ENCODE measurements at places on chromosomes 1 and 21.

GRCh38 chr21:44967082-44968047 is 27.5 kb downstream of the SLX9 start:
- DNase-seq, result no peak

DNA sequence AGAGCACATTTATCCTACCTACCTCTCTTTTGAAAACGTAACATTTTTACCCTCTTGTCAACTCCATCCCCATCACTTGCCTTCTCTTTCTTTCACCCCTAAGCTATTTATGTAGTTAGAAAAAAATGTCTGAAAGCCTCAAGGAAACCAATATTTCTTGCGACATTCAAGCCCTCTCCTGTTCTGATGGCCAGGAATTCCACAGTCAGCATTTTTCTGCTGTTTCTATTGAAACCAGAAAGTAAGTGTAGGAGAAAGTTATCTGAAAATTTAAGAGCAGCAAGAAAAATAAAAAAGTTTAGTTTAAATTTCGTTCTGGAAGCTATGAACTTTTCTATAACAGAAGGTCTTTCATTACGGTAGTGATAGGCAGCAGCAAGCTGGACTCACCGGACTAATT is 247.6 kb upstream of the PBX1 start:
- DNase-seq, result no peak

GRCh38 chr1:151994956-151995355 is 1.3 kb upstream of the S100A10 start:
- DNase-seq, result peak; percentile 59

DNA sequence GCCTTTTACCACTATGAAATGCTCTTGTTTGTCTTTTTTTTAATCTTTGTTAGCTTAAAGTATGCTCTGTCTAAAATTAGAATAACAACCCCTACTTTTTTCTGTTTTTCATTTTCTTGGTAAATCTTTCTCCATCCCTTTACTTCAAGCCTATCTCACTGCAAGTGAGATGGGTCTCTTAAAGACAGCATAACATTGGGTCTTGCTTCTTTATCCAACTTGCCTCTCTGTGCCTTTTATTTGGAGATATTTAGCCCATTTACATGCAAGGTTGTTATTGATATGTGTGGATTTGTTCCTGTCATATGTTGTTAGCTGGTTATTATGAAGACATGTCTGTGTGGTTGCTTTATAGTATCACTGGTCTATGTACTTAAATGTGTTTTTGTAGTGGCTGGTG is 41.3 kb upstream of the SSX2IP start:
- DNase-seq, result no peak

DNA sequence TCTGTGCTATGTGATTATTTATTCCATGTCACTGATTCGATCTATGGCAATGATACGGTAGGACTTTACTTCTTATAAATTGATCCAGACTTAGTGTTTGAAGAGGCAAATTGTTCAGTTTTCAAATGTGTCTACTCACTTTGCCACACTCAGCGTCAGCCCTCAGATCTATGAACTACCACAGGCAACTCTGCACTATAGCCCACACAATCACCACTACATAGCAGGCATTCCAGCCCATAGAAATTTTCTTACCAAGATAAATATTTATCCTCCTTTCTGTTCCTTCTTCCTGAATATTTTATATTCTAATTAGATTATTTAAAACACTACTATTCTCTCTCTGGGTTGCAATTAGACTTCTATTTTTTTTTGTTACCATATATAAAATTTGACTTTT is 776.1 kb downstream of the BRINP3 start:
- no peak for DNase-seq

GRCh38 chr1:101992821-101993575 is 3.7 kb downstream of the OLFM3 start:
- DNase-seq, result no peak

GRCh38 chr1:150596095-150596892 is 16.9 kb upstream of the MCL1 start:
- no peak for DNase-seq

- no peak for DNase-seq
These were observed 1199.5 kb upstream of the TMPRSS15 start for GRCh38 chr21:19603011-19603593.

GRCh38 chr1:198520524-198521254 is 19.8 kb downstream of the ATP6V1G3 start:
- DNase-seq, result no peak

DNA sequence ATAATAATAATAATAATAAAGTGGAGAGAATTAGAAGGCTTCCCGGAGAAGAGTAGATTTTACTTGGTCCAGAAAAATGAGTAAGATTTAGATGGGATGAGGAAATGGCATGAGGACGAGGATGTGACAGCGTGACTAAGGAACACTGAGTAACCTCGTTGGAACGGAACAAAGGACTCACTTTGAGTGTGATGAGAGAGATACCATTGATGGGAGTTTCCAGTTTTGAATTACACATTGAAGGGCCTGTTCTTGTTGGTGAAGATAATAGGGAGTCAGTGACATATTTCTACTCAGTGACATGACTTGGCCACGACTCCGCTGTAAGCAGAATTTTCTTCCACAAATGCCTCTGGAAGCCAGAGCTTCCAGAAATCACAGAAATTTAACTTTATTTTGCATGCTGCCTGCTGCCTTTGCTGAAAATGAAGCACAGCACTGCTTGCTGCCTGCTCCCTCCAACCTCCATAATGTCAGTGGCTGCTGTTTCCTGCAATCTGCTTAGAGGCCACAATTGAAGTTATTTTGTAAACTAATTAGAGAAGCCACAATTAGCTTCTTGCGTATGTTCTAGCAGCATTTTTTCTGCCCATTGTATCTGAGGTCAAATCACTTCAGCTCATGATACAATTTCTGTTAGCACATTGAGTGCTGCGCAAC is 33.7 kb upstream of the FBXO28 start:
- peak; percentile 19 for DNase-seq

DNA sequence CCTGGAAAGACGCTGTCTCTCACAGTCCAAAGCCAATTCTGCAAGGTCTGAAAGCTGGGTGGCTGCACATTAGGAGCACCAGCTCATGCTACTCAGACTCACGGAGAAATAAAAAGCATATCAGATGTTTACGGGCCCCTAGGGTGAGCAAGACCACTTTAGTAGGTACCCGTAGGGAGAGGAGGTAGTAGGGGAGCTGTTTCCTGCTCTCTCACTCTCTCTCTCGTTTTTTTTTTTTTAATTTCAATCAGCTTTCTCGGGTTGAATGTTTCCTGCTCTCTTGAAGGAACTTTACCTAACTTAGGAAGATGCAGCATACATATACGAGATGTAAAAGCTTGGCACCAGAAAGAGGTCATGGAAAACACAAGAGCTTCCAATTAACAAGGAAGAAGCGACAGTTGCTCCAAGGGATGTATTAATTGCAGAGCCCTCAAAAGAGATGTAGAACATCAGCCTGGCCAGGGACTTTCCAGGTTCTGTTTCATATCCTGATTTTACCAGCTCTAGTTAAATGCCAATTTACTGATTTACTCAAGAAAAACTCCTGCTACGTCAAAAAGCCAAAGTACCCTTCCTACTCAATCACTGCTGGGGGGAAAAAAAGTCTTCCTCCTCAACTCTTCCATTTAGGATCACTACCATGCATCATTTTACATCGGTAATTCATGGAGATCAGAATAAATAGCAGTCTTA is 3.1 kb downstream of the LORICRIN start:
- DNase-seq, result no peak

- DNase-seq, result no peak
These were observed 140.7 kb downstream of the NOS1AP start for GRCh38 chr1:162210196-162210595.

GRCh38 chr1:22124592-22125229 is 18.2 kb downstream of the WNT4 start:
- DNase-seq, result no peak

DNA sequence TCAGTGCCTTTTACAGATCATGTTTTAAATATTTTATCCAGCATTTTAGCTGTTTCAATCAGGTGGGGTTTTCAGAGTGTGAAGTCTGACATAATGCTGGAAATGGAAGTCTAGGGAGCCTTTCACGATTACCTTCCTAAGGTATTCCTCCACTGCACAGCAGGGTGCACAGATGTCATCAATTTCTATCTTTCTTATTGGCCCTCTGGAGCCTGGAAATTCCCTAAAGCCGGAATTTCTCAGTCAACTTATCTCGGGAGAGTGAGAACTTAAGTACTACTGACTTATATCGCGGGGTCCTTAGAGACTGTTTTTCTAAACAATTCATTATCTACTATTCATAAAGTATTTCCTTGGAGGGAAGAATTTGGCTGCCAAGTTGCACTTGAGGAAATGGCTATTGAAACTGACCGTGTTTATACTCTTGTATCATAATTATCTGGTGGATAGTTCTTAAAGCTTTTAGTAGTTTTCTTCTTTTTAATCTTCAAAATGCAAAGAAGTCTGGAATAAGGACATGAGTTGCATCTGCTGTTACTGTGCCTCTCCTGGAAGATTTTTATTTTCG is 311.8 kb upstream of the B3GALT2 start:
- DNase-seq, result no peak

- peak; percentile 16 for DNase-seq
These were observed 2.0 kb downstream of the RPRD2 start for GRCh38 chr1:150365941-150366340.

DNA sequence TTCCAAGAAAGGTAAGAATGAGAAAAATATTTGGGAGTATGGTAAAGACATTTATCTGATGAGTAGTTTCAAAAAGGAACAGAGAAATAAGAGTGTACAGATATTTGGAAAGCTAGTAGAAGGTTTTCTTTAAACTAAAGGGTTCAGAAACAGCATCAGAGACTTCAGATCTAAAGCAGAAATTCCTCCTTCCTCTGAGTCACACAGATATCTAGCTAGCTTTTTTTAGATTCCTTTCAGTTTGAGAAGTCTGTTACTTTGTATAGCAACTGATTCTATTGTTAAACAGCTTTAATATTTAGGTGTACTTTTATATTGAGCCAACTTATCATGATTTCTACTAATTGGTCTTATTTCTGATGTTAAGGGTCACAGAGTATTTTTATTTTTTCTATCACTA is 4.7 kb downstream of the AMY2B start:
- no peak for DNase-seq
